ENCODE measurements at places on chromosomes 1 and 21.

DNA sequence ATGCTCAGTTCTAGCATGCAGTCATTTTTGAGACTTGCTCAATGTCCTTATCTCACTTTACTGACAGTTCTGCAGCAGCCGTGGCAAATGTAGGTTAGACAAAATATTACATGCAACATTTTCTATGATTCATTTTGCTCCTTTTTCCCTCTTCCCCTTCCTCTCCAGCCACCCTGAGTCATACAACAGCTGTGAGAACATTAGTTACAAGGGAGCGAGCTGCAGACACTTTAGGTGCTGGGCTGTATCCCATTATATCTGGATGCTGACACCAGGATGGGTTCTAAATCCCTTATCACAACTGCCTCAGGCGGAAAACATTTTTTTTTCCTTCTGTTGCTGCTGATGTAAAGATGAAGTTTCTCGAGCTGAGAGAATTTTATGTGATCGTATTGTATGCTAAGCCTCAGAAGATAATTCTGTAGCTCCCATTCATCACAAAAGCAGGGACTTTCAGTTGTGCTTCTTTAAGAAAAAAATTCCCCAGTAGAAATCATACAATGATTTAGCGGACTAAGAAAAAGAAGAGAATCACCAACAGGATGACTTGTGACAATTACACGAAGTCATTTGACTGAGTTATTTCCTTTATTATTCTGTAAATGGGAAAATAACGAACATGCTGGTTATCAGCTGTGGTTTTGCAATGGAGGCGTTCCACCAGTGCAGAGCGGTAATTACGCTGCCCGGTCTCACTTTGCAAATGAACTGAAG, 345.0 kb downstream of the DISC1 start:
- peak; percentile 23 for ATAC-seq

- no peak for ATAC-seq
These were observed 124.3 kb downstream of the DISC1 start for GRCh38 chr1:231750818-231751362.

GRCh38 chr1:156052862-156053767, 483 bp downstream of the UBQLN4 start:
- ATAC-seq = peak; percentile 32

DNA sequence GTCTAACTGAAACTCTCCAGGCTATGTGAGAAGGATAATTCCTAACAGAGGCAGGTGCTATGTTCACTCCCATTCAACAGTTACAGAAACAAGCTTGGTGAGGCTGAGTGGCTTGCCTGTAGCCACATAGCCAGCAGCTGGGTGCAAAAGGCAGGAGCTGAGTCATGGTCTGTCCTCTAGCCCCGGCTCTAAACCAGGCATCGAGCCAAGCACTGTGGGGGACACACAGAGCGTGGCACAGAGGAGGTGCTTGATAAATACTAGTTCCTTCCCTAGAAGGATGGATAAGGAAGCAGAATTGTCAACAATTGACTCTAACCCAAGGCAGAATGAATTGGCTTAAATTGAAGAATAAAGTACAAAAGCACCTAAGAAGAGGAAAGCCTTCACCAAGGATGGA, 10.4 kb upstream of the KCNA2 start:
- ATAC-seq = no peak

- ATAC-seq = no peak
These were observed 243.9 kb downstream of the FOXD2 start for GRCh38 chr1:47681735-47682134.

GRCh38 chr1:160400223-160400645, at the start of gene VANGL2:
TSS of gene VANGL2 (plus strand) at chr1:160400564. CDS start at chr1:160415838, 15,274 bp downstream.
- no peak for ATAC-seq

GRCh38 chr1:21264898-21265297, 25.4 kb downstream of the ECE1 start:
- ATAC-seq = no peak

All from activated T-helper 17 cell treated with anti-CD3 and anti-CD28 coated beads, Interleukin-2, amount 50 U/mL, for 72 hours (primary cell).